T-cell (primary cell): ENCODE measurements at places on chromosomes 12 and 14. TPM values are rescaled to one million over a fixed set of nuclear protein-coding genes. Genes with fewer than 3 reads are reported as not detected.
A peak's percentile ranks its signal among the peaks of the same experiment; 100 is the strongest.

Gene KLHL33
- 0.07 TPM for total RNA-seq

- DNase-seq, result no peak
Measured at GRCh38 chr12:118055865-118056773, 4.9 kb downstream of the WSB2 start.

DNA sequence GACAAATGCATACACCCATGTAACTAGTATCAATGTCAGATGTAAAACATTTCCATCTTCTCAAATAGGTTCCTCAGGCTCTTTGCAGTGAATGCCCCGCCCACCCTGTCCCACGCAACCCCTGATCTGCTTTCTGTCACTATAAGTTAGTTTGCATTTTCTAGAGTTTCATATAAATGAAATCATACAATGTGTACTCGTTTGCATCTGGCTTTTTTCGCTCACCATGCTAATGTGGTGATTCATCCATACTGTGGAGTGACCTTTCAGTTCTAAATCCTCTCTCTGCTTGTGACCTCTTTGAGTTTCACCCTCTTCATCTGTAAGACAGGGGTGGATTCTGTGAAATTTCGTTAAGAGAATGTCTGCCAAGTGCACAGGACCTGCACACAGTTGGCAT, 30.6 kb upstream of the MSI1 start:
- no peak for DNase-seq

Gene C12orf54
- total RNA-seq, result not detected

GRCh38 chr12:58106195-58106594, 164.8 kb downstream of the ATP23 start:
- no peak for DNase-seq

- DNase-seq, result no peak
Measured at GRCh38 chr12:114406984-114407841, 1.3 kb upstream of the TBX5 start.

Gene SLC10A1
- 0.13 TPM for total RNA-seq

DNA sequence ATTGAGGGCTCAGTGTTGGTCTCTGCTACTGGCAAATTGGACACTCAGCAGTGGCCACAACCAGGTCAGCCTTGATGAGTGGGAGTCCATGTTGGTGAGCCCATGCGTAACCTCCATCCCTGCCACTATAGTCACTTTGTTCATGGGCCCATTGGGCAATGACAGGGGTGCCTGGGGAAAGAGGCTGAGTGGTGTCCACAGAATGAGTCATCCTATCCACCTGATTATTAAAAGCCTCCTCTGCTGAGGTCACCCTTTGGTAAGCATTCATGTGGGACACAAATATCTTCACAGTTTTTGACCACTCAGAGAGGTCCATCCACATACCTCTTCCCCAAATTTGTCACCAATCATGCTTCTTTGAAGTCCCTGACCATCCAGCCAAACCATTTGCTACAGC, 50.0 kb downstream of the FIGNL2 start:
- no peak for DNase-seq

GRCh38 chr12:33786532-33786931, 235.8 kb upstream of the ALG10 start:
- DNase-seq, result no peak

GRCh38 chr14:56136571-56137452, 18.6 kb downstream of the PELI2 start:
- no peak for DNase-seq

Gene DDN
- 1.3 TPM for total RNA-seq

DNA sequence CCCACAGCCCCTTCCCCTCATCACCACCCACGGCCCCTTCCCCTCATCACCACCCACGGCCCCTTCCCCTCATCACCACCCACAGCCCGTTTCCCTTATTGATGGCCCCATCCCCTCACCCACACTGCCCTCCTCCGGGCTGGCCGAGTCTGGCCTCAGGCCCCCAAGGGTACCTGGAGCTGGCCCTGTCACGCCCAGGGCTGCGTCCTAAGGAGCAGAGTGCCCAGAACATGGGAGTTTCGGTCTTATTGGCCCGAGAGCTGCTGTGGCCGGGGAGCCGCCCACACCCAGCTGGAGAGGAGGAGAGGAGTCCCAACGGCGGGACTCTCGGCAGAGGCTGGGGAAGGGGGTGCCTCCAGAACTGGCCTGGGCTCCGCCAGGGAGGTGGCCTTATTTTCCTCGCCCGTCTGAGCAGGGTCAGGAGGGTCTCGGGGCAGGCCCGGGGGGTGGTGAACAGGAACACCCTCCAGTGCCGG, 182.3 kb downstream of the KIF26A start:
- DNase-seq, result no peak

GRCh38 chr12:19665121-19665900, 226.0 kb downstream of the AEBP2 start:
- DNase-seq, result no peak

Gene PAX9
- total RNA-seq, result 0.16 TPM

DNA sequence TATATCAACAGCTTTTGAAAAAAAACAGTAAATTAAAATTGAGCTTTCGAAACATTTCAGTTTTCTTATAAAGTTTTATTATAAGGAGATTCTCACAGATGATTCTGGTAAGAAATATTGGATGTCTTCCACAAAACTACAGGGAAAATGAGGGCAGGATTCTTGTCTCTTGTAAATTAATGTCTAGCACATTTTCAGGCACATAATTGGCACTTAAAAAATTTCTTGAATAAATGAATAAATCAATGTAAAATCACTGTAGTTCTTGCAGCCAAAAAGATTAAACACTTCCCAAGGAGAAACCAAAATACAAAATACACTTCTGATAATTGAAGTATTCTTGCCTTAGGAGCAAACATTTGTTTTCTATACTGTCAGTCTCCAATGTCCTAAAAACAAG, 164.4 kb downstream of the NELL2 start:
- DNase-seq, result no peak

DNA sequence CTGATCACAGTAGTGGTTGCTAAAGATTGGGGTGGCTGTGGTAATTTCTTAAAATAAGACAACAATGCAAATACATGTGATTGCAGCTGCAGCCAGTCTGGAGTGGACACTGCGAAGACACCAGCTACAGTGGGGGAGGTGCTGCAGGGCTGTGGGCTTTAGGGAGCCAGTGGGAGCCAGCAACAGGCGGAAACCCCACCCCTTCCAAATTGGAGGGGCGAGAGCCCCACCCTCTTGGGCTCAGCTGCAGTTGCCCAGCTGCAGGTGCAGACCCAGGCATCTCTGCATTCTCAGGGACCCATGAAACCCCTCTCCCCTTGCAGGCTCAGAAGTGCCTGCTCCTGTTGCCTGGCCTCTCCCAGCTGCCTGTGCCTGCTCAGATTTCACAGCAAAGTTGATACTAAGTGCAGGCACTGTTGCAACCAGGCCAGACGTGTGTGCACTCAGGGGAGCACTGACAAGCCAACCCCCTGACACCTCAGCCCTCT, 104.8 kb downstream of the MYF5 start:
- DNase-seq, result no peak

GRCh38 chr12:3215410-3215975, 138.3 kb downstream of the TSPAN9 start:
- no peak for DNase-seq

- DNase-seq, result no peak
Measured at GRCh38 chr14:68986926-68987652, 8.0 kb upstream of the ACTN1 start.

DNA sequence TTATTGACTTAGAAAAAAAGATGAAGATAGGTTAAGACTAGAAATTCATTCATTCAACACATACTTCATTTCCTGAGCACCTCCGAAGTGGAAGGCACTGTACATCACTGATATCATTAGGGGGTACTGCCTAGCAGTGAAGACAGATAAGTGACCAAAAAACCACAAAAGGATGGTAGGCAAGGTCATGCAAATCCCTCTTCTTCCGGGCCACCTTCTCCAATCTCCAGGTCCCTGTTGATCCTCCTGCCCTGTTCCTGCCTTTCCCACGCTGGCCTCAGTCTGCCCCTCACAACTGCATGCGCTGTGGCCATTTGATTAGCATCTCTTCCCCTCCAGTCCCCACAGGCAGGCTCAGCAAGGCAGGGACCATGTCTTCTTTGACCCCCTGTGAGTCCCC, 60.8 kb downstream of the SETD3 start:
- no peak for DNase-seq

GRCh38 chr14:55070981-55071411, 19.5 kb downstream of the MAPK1IP1L start:
- no peak for DNase-seq

GRCh38 chr12:42277396-42278127, 39.5 kb upstream of the YAF2 start:
- no peak for DNase-seq

GRCh38 chr14:91363776-91364523, 53.7 kb downstream of the CCDC88C start:
- DNase-seq, result peak; percentile 41

DNA sequence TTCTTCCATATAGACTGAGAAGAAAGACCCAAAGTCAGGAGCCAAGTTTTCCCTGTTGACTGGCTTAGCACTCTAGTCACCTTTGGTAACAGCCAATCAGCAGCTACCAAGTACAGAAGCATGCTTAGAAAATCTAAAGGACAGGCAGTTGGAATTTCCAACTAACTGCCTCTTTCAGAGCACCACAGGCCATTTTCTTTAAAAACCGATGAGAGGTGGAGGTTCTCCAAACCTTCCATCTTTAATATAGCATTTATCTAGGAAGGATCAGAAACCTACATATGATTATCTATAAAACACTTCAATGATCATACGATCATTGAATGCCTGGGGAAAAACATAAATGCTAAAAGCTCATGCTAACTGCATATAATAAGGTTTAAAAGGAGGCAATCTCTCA, at the start of gene CATSPERB:
TSS of gene CATSPERB (minus strand) at position 101 of the 400 bp plus-strand sequence. CDS start 2,607 bp downstream, outside the sequence.
- DNase-seq, result no peak

Gene SETD1B
- 96.0 TPM for total RNA-seq

Gene BAG5
- 28.2 TPM for total RNA-seq

GRCh38 chr12:21725731-21726130, 48.8 kb downstream of the KCNJ8 start:
- DNase-seq, result no peak

GRCh38 chr12:546265-546919, 86.7 kb downstream of the B4GALNT3 start:
- DNase-seq, result no peak

Gene DAAM1
- 23.9 TPM for total RNA-seq

DNA sequence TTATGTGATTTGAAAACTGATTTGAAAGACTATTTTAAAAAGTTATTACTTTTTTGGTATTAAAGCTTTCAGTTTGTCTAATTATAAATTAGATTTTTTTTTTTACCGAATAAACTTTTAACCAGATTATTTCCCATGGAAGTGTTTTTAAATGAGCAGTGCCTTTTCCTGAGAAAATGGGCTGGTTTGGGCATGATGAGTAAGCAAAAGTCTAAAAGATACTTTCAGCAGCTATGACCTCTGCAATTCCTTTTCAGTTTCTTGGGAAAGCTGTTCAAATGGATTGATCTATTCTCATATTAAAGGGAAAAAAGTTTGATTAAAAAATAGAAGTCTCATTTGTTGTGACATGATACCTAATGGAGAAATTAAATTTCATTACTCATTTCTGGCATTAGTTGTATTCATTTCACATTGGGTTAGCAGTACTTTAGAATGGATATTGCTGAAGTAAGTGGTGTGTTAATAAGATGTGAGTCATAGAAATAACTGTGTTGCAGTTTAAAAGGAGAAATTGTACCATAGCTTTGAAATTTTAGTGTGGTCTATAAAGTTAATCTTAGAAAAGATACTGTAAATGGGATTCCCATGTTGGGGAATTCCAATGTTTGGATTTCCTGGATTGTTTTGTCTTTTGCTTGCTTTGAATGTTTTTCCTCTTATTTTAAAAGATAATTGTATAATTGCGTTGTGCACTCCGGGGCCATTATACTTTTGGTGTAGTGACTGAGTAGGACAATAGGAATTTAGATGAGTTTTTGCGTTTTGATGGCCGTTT, 21.0 kb downstream of the KTN1 start:
- DNase-seq, result no peak

DNA sequence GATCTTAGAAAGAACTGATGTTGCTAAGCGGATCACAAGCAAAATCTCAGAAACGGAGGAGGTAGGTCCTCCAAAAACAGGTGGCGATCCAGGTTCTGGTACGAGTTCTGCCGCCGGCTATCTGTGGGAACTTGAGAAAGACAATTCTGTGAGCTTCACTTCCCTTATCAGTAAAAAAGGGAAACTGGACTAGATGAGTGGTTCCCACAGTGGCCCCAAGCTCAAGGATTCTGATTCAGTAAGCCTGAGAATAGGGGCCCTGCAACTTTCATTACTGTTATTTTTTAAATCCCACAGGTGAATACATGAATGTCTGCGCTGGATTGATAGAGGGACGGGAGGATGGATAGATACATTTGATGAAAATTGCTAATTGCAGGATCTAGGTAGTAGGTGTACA, 160.2 kb downstream of the PPM1H start:
- no peak for DNase-seq

DNA sequence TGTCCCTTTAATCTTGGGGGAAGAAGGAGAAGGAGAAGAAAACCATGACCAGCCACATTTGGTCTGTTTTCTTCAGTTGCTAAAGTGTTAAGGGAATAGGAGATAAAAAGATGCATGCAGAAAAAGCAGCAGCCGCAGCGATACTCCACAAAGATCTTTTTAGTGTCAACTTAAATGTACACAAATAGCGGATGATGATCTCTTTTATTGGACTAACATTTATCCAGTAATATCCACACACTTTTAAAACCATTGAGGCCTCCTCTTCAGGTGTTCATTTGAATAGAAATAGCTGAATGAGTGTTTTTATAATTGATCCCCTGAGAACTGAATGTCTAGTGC, 83.5 kb downstream of the PAPOLA start:
- no peak for DNase-seq

Gene MAP3K9
- 6.6 TPM for total RNA-seq
